DMS53 (cell line): ENCODE measurements at places on chromosomes 7 and 10.

DNA sequence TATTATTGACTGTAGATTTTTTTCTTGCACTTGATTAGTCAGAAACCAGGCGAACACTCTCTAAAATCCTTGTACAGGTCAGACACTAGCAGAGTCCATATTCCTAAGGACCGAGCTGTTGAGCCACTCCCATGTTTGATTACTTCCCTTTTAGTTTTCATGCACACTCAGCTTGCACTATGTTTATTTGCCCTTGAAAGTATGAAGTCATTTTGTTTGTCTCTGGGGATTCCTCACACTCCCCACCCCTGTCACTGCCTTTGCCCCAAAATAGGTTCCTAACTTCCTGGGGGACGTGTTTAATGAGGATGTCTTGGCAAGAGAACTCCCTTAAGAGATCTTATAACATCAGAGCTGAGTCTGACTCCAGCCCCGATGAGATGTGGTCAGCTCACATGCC lies 182.1 kb downstream of the EVX1 start:
- peak; percentile 23 for DNase-seq

DNA sequence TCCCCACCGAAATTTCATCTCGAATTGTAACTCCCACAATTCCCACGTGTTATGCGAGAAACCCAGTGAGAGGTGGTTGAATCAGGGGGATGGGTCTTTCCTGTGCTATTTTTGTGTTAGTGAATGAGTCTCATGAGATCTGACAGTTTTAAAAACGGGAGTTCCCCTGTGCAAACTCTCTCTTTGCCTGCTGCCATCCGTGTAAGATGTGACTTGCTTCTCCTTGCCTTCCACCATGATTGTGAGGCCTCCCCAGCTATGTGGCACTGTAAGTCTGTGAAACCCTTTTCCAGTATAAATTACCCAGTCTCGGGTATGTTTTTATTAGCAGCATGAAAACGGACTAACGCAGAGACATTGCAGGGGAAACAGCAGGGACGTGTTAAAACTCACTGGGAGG lies 5.3 kb upstream of the OLAH start:
- no peak for DNase-seq

- no peak for DNase-seq
Observed at GRCh38 chr10:82245906-82246560, 371.0 kb downstream of the NRG3 start.

GRCh38 chr7:47078241-47078640 lies 503.7 kb downstream of the TNS3 start:
- no peak for DNase-seq

DNA sequence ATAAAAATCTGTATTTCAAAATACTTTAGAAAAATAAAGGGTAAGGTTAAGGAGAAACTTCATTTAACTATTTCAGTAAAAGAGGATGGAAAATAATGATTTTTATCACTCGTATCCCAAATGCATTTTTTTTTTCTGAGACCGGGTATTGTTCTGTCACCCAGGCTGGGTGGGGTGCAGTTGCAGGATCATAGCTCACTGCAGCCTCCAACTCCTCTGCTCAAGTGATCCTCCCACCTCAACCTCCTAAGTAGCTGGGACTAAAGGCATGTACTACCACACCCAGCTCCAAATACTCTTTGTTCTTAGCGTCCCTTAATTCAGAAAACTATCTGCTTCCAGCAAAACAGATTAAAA lies 11.8 kb downstream of the KMT2C start:
- DNase-seq: no peak

DNA sequence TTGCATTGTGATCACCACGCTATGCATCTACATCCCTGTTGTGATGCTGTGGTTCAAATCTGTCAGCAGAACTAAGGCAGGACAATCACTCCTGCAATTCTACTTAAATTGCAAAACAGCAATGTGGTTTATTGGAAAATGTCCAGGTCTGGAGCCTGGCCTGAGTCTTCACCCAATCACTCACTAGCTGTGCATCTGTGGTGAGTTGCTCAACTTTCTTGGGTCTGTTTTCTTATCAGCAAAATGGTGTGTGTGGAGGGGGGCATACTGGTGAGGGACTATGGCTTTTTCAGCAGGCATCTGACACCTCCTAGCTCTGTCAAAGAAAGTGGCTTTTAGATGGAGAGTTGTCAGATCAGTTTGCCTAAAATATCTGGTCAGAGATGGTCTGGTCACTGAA lies 108.3 kb upstream of the FEZF1 start:
- DNase-seq: no peak

- no peak for DNase-seq
Observed at GRCh38 chr7:124761164-124761715, 4.4 kb downstream of the GPR37 start.

DNA sequence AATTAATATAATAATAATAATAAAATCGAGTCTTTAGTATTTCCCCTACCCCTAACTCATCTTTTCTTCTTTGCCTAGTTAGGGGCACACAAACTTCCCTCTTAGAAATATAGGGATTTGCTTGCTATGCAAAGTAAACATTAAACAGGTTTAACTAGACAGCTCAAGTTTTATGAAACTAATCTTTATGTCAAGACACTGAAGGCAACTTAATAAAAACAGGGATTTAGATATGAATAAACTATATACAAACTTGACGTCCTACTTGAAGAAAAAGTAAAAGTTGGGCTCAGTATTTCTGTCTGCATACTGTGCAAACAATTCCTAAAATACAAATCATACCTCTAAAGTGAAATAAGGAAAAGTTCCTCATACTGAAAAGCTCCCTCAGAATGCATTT lies 52.1 kb upstream of the CAV2 start:
- peak; percentile 37 for DNase-seq

DNA sequence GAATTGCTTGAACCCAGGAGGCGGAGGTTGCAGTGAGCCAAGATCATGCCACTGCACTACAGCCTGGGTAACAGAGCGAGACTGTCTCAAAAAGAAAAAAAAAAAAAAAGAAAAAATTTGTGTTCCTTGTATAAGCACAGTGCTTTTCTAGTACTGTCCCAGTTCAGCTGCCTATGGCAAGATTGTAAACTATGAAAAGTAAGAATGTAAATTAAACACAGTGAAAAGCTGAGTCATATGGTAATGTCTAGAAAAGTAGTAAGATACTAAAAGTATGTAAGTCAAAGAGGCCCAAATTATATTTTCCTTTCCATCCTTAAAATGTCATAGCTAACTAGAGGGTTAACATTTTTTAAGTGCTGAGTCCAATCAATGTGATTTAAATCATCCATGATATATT lies 42.8 kb downstream of the RBM20 start:
- DNase-seq: no peak

DNA sequence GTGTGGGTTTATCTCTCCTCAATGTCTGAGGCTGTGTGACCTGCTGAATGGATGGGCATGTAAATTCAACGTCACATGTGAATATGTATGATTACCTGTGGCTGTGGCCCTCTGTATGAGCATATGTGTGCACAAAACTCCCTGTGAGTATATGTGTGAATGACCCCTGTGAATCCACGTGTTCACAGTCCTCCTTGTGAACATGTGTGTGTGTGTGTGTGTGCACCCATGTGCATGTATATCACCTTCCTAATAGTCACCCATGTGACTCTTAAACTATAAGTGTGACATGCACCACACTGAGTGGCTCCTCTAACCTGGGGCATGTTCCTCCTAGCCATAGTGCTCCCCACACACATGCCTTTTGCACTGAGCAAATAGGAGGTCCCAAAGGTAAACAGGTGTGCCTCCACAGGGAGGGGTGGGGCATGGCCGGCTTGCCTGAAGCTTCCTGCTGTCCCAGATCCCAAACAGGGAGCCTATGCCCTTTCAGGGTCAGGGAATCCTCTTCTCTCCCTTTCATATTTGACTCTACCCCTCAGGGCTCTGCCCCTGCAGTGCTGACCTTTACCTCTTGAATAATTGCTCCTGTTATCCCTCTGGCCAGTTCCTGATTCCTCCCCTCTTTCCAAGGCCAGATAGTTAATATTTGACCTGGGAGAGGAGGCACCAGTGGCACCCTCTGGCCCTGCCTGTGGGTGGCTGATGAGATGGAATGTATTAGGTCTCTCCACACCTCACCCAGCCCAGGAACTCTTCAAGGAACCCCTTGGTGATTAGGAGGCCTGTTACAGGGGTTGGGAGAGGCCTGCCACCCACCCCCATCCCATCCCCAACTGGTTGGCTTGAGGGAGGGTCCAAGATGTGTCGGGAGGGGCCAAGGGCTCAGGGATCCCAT lies 1.9 kb downstream of the SEMA4G start:
- DNase-seq: peak; percentile 76

GRCh38 chr7:105006367-105007136 lies 7.5 kb upstream of the KMT2E start:
- peak; percentile 50 for DNase-seq

GRCh38 chr7:23434147-23434917 lies 36.0 kb downstream of the IGF2BP3 start:
- DNase-seq: no peak

- DNase-seq: no peak
Observed at GRCh38 chr7:39416866-39417265, 149.3 kb upstream of the YAE1 start.

DNA sequence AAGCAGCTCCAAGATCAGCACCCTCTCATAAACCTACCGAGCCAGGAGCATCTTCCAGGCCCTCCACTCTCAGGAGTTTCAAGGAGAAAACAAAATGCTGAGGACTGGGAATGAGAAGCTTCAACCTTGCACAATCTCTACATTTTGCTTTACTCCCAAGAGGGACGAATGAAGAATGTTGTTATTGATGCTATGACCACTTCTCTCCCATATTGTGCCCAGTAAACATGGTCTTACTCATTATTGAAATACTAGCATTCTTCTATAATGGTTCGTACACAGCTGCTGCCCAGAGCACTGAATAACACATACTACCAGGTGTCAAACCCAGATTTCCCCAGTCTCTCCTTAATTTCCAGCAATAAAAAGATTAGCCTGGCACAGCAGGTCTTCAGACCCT lies 63.4 kb upstream of the BET1 start:
- no peak for DNase-seq

GRCh38 chr7:56079450-56080185 lies 13.1 kb downstream of the PHKG1 start:
- DNase-seq: peak; percentile 92

DNA sequence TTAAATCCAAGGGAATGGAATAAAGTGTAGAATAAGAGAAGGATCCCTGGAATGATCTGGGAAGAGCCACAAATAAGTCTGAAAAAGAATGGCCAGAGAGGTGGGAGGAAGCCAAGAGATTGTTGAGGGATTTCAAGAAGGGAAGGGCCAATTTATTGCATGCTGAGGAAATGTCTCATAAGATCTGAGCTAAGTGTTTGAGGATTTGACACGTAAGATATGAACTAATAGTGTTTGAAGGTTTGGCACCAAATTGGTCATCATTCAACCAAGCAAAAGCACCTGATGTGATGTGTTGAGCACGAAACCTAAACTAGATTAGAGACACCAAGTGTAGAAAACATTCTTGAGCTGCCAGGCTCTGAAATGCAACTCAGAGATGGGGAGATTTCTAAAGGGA lies 97.9 kb downstream of the TSPAN12 start:
- no peak for DNase-seq

DNA sequence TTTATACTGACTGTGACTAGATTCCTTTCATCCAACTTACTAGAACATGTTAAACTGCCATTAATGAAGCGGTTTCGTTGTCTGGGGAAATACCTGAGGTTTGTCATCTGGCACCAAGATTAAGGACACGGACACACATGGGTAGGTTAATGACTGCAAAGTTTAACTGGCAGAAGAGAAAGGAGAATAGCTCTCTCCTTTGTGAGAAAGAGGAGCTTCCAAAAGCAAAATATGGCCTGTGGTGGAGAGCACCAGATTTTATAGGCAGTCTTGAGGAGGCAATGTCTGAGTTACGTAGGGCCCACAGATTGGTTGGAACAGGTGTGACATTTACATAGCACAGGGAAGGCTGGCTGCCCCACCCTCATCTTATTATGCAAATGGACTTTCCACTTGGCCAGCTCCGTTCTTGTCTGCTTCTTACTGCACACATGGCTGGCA lies 1193.0 kb upstream of the CELF2 start:
- no peak for DNase-seq

GRCh38 chr7:27172823-27173510 lies 1.2 kb downstream of the HOXA10 start:
- DNase-seq: peak; percentile 81

- peak; percentile 50 for DNase-seq
Observed at GRCh38 chr10:90635111-90635765, 222.6 kb downstream of the HTR7 start.

DNA sequence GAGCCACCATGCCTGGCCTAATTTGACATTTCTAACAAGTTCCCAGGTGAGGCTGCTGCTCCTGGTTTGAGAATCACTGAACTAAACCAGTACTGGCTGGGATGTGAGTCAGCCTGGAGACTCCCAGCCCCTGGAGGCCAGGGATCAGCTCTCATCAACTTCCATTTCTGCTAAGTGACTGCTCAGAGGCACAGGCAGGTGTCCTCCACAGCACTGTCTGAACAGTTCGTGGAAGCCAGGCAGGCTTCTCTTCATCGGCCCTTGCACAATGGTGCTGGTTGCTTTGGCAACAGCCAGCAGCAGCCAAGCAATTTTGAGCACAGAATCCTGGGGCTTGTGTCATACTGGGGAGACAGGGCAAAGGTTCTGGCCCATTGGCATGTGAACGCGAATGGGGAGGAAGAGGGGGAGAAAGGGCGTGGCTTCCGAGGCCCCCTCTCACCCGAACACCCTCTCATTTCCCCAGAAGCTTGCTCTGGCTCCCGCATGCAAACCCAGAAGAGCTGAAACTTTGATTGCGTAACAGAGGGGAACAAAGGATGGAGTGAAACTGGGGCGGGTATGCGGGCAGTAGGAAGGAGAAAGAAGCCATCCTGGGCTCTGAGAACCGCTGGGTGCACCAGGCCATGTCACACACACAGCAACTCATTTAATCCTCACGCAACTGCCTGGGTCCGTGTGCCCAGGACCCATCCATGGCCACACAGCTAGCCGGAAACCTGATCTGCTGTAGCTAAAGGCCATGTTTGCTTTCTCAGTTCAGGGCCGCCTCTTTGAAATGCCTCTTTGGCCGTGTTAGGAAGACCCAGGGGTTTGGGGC lies 9.0 kb upstream of the POR start:
- peak; percentile 99 for DNase-seq

- peak; percentile 80 for DNase-seq
Observed at GRCh38 chr10:89217057-89217990, 10.2 kb upstream of the CH25H start.

- DNase-seq: no peak
Observed at GRCh38 chr10:127215866-127216265, 19.5 kb upstream of the INSYN2A start.
